ENCODE measurements at places on chromosomes 2 and 18. TPM values are rescaled to one million over a fixed set of nuclear protein-coding genes. Genes with fewer than 3 reads are reported as not detected.

Gene PARD6G
- total RNA-seq = not detected

GRCh38 chr2:50930726-50931125 lies 101.2 kb downstream of the NRXN1 start:
- no peak overlapping the region for H3K27ac ChIP-seq
- no peaks in the 10 kb centered on the region for H3K36me3 ChIP-seq

GRCh38 chr18:34609986-34610648 lies 100.0 kb upstream of the DTNA start:
- no peaks in the 10 kb centered on the region for H3K27me3 ChIP-seq
- no peaks in the 10 kb centered on the region for H3K4me1 ChIP-seq
- H3K4me3 ChIP-seq = no peak overlapping the region
- no peak for DNase-seq
- H3K36me3 ChIP-seq = no peaks in the 10 kb centered on the region

Gene SP9
- not detected for total RNA-seq

- H3K36me3 ChIP-seq = no peaks in the 10 kb centered on the region
- H3K27ac ChIP-seq = no peak overlapping the region
- H3K4me1 ChIP-seq = peaks cover 3% of the 10 kb centered on the region
- H3K27me3 ChIP-seq = no peaks in the 10 kb centered on the region
- no peak overlapping the region for H3K4me3 ChIP-seq
- peak; percentile 10 for DNase-seq
These were observed 82.3 kb upstream of the XPO1 start for GRCh38 chr2:61620244-61621159.

GRCh38 chr18:1495387-1495786 lies 590.7 kb downstream of the ADCYAP1 start:
- no peaks in the 10 kb centered on the region for H3K36me3 ChIP-seq
- no peak overlapping the region for H3K4me3 ChIP-seq
- no peak overlapping the region for H3K27ac ChIP-seq
- no peaks in the 10 kb centered on the region for H3K27me3 ChIP-seq
- no peaks in the 10 kb centered on the region for H3K4me1 ChIP-seq
- no peak for DNase-seq

DNA sequence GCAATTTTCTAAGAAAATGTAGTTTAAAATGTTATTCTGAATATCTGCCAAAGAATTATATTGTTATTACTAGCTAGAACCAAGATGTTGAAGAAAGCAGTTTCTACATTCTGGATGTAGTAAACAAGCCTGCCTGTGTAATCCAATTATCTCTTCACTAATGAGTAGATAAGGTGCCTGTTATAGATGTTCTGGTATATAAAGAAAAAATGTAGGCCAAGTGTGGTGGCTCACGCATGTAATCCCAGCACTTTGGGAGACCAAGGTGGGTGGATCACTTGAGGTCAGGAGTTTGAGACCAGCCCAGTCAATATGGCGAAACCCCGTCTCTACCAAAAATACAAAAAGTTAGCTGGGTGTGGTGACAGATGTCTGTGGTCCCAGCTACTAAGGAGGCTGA lies 28.9 kb downstream of the CD302 start:
- H3K36me3 ChIP-seq = peaks cover 28% of the 10 kb centered on the region
- no peak for DNase-seq
- H3K4me1 ChIP-seq = peaks cover 2% of the 10 kb centered on the region
- no peaks in the 10 kb centered on the region for H3K27me3 ChIP-seq
- no peak overlapping the region for H3K27ac ChIP-seq

Gene NEU4
- total RNA-seq = not detected

DNA sequence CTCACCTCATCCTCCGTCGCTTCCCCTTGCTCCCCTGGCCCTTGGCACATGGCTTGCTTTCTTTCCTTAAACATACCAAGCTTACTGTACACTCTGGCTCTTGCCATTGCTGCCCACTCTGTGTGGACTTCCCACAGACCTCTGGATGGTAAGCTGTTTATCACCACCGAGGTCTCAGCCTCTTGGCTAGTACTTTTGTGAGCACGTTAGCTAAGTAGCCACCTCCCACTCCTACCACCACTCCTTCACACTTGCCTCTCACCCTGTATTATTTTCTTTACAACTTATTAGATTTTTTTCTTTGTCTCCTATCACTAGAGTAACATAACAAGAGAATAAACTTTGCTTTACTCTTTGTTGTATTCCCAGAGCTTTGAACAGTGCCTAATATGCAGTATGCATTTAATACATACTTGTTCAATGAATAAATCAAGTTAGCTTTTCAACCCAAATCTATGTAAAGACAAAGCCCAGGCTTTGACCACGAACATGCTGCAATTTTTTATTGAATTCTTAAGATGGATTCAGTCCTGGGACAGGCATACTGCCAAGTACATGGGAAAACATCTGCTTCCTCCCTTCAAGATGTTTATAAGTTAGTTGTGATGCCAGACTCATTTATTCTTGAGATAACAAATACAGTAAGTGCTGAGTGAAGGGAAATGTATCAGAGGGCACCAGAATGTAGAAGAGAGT lies 25.0 kb upstream of the MSGN1 start:
- no peak for DNase-seq
- H3K27ac ChIP-seq = no peak overlapping the region
- peaks cover 34% of the 10 kb centered on the region for H3K27me3 ChIP-seq
- no peaks in the 10 kb centered on the region for H3K4me1 ChIP-seq

DNA sequence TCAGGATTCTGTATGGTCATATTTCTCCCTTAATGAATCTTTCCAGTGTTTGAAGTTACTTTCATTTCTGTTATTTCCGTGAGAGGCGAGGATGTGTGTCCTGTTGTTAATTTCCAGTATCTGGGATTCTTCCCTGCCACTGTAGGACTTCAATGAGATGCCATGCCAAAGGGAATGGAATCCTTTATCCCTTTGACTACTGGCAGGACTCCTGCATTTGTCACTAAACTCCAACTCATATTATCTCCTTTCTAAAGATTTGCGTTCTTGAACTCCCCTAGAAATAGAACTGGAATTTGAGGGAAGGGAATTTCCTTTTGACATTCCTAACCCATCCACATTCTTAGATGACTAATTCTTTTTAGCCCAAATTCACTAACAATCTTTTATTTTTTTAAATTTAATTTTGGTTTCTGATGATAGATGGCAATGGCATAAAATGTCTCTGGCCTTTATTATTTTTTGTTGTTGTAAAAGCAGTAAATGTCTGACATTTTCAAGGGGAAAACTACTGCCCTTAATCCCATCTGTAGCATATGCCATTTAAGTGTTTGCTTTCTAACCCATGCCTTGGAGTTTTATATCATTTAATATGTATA lies 87.8 kb upstream of the EML6 start:
- DNase-seq = no peak
- H3K4me1 ChIP-seq = peaks cover 36% of the 10 kb centered on the region
- H3K27ac ChIP-seq = peak overlapping the region; percentile 87
- no peak overlapping the region for H3K4me3 ChIP-seq

DNA sequence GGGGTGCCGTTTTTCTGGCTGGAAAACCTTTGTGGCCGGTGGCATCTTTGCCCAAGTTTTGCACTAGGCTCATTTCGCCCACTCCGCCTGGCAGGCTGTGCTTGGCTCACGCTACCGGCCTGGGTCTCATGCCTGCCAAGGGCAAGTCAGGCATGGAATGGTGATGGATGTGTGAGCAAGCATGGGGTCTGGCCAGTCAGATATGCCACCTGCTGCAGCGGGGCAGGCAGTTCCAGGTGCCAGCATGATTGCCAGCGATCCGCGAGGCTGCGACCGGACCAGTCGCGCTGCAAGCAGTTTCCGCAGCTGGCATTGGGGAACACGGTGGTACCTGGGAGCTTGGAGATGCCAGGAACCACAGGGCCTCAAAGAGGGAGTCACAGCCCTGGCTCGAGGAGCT lies 40.6 kb downstream of the TAF1B start:
- no peaks in the 10 kb centered on the region for H3K27me3 ChIP-seq
- H3K36me3 ChIP-seq = peaks cover 51% of the 10 kb centered on the region
- no peak overlapping the region for H3K4me3 ChIP-seq
- H3K4me1 ChIP-seq = no peaks in the 10 kb centered on the region
- H3K27ac ChIP-seq = no peak overlapping the region

Gene UPP2
- not detected for total RNA-seq

DNA sequence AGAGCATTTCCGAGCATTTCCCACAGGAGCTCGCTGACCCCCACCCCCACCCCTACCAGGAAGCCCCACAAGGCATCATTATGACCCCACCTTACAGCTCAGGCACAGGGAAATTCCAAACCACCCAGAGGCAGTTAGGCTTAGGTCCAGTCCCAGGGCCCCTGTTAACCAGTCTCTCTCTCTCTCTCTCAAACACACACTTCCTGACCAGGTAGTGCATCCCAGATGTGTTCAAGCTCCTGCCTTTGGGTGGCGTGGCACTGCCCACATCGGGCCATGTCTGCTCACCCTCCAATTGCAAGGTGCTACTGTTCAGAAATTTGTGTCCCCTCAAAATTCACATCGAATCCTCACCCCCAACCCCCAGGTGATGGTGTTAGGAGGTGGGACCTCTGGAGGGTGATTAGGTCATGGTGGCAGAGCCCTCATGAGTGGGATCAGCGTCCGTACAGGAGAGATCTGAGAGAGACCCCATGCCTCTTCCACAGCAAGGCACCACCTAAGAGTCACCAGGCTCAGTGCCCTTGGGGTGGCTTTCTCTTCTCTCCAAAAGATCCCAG lies 8.8 kb downstream of the COPS9 start:
- H3K4me1 ChIP-seq = no peaks in the 10 kb centered on the region
- no peaks in the 10 kb centered on the region for H3K27me3 ChIP-seq
- H3K36me3 ChIP-seq = peaks cover 44% of the 10 kb centered on the region
- DNase-seq = no peak
- no peak overlapping the region for H3K4me3 ChIP-seq
- H3K27ac ChIP-seq = no peak overlapping the region
